Thyroid gland (tissue), 4 donors: ENCODE measurements at places on chromosomes 7 and 10. TPM values are rescaled to one million over a fixed set of nuclear protein-coding genes. Genes with fewer than 3 reads are reported as not detected.

PRPS1L1 gene
- not detected for total RNA-seq

SNCG gene
- total RNA-seq = 31.0 TPM

SHTN1 gene
- total RNA-seq = 31.6 TPM

CYP2W1 gene
- total RNA-seq = not detected

PRDX3 gene
- 137 TPM for total RNA-seq

ADCYAP1R1 gene
- total RNA-seq = 0.27 TPM

BAZ1B gene
- total RNA-seq = 69.0 TPM

OR2A12 gene
- total RNA-seq = not detected
